IMR-90 (cell line): ENCODE measurements at places on chromosomes 5 and 9.

- no peak for DNase-seq
These were observed 4.9 kb downstream of the RXFP3 start for GRCh38 chr5:33941090-33941489.

DNA sequence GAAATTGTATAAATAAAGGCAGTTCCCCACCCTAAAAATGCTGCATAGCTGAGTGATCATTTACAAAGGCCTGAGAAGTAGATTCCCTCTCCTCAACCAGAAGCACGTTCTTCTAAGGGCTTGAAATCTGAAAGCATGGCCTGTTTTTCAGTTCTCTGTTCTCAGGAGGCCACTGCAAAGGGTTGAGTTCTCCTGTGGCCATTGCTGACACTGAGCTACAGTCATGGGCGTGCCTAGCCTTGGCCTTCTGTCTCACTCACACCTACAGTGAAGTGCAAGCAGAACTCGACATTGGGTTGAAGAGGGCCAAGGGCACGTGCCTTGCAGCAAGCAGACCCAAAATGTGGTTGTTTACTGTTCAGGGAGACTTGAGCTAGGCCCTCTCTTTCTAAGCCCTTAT is 276.6 kb upstream of the VLDLR start:
- DNase-seq: no peak

- DNase-seq: no peak
These were observed 139.5 kb downstream of the KDM4C start for GRCh38 chr9:6897207-6897822.

GRCh38 chr5:167488371-167488770 is 803.1 kb upstream of the WWC1 start:
- no peak for DNase-seq

DNA sequence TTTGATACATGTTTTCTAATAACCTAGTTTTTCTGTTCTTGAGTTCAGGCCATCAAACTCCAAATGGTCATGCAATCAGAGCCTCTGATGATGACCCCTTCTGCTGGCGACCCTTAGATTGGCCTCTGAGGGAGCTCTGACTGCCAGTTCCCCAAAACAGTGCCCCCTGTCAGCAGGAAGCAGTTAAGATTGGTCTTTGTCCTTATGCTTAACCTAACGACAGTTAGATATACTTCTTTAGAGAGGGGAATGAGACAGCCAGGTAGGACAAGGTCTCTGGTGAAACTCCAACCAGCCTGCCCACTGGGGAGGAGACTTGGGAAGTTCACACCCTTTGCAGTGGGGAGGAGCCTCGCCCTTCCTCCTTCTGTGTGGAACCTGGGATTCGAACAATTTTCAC is 390.4 kb upstream of the KIF2A start:
- DNase-seq: no peak

GRCh38 chr5:661891-662750 is 31.0 kb downstream of the TPPP start:
- DNase-seq: no peak

DNA sequence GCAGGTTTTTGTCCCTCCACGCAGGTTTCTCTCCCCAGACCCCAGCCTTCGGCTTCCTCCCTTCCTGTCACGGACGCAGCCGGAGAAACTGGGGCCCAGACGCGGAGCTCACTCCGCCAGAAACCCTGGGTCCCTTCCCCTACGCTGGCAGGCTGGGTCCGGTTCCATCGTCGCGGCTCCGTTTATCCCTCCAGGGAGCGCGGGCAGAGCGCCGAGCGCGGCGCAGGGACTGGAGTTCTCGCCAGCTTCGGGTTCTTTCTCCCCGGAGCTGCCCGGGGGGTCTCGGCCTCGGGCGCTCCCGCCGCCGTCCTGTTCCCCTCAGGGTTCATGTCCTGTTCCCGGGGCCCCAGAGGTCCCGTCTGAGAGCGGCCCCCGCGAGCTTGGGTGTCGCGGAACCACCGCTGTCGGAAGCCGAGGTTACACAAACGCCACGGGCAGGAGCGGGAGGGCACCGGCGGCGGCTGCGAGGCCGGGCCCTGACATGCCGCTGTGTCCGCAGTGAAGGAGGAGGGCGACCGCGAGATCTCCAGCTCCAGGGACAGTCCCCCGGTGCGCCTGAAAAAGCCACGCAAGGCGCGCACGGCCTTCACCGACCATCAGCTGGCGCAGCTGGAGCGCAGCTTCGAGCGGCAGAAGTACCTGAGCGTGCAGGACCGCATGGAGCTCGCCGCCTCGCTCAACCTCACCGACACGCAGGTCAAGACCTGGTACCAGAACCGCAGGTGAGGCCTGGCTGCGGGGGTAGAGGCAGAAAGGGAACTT is 4.6 kb downstream of the BARHL1 start:
- DNase-seq: no peak

DNA sequence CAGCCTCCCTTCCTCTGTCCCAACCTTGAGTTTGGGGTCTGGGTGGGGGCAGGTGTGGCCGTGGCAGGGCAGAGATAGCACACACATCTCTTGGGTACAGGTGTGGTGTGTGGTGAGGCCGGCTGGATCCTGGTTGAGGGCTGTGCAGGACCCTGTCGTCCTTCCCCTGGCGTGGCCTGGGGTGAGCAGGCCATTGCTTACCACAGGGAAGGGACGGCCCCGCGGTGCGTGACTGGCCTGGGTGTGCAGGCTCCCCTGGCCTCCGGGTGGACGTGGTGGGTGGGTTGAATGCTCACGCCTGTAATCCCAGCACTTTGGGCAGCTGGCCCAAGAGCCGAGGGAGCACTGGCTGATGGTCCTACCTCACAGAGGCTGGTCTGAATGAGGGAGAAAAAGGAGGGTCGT is 1.2 kb downstream of the ARRDC1 start:
- DNase-seq: no peak

DNA sequence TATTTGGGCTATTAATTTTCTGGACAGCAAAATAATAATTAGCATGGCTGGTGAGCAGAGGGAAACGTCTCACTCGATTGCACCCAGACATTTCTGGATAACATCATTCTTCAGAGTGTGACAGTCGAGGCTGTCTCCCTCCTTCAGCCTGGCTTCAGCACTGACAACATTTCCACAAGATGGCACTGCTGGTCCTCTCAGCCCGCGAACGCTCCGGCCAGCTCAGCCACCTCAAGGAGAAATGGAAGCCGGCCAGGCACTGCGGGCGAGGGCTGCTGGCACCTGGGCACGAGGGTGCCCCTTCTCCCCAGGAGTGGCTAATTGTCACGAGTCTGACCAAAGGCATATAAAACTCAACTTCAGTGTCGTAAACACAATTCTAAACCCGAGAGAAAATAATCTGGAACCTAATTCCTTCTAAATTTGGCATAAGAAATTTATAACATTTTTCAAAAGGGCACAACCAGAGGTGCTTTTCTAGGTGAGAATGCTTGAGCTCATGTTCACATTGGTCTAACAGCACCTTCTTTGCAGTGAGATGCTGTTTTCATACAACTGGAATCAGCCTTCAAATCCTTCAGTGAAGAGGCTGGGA is 65.9 kb downstream of the DAP start:
- DNase-seq: peak; percentile 69

DNA sequence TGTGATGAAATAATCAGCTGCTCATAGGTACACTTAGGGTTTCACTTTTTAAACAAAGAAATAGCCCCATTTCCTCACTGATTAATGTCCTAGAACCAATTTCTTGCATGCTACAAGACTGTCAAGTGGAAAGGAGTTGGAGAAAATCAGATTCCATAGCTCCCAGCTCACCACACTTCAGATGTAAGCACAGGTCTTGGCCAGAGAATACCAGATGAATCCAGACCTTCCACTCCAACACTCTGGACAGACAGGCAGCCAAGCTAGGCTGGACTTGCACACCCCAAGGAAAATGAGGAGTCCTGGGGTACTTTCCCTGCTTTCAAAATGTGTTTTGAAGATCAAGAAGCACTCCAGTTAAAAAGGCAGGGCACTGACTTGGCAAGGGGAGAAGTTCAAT is 68.5 kb downstream of the KLHL3 start:
- DNase-seq: peak; percentile 26

DNA sequence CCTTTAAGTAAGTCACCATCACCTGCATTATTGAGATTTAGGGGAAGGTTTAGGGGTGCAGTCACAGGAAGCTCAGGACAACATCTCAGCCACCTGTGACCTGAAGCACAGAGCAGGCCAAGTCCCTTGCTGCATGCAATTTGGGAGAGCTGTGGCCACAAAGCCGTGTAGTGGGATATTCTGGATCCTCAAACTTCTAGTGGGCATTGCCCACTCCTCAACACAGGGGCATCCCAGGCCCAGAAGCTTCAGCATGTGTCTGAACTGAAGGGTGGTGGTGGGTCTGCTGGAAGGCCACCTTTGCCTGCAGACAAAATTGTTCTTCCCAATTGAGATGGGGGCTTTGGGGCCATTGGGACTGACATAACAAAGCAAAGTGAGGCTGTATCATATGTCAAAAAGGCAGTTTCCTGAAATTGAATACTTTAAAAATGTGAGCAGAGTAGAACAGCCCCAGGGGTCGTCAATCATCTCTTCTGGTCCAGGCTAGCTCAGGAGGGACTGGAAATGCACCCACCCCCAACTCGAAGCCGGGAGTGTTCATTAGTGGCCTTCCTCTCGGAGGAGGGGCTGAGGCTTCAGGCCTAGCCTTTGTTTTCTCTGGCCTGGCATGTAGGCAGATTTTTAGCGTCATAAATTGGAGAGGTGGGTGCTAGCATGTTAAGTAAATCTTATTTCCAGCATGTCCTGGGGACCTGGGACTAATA is 2.8 kb upstream of the GADD45G start:
- DNase-seq: no peak

DNA sequence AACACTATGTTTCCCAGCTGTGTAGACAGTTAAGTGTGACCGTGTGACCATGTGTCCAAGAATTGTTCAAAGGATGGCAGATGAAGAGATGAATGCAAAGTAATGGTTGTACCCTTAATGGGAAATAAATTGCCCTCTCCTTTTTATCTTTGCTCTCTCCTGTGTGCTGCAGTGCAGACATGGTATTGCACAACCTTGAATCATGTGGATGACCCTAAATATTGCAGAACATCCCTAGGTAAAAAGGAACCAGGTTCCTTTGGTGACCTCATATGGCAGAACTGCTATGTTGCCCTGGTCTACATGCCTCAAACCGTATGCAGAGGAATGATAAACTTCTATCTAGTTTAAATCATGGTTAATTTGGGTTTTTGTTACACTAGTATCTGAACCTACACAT is 81.7 kb upstream of the CTNND2 start:
- DNase-seq: no peak

GRCh38 chr9:104900871-104901270 is 27.1 kb downstream of the ABCA1 start:
- no peak for DNase-seq

GRCh38 chr5:131328536-131329285 is 64.9 kb downstream of the CDC42SE2 start:
- peak; percentile 77 for DNase-seq

DNA sequence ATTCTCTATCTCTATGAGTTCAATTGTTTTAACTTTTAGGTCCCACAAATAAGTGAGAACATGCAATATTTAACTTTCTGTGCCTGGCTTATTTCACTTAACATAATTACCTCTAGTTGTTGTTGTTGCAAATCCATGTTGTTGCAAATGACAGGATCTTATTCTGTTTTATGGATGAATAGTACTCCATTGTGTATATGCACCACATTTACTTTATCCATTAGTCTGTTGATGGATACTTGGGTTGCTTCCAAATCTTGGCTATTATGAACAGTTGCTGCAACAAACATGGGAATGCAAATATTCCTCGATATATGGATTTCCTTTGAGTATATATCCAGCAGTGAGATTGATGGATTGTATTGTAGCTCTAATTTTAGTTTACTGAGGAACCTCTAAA is 36.3 kb downstream of the MEGF9 start:
- DNase-seq: no peak

DNA sequence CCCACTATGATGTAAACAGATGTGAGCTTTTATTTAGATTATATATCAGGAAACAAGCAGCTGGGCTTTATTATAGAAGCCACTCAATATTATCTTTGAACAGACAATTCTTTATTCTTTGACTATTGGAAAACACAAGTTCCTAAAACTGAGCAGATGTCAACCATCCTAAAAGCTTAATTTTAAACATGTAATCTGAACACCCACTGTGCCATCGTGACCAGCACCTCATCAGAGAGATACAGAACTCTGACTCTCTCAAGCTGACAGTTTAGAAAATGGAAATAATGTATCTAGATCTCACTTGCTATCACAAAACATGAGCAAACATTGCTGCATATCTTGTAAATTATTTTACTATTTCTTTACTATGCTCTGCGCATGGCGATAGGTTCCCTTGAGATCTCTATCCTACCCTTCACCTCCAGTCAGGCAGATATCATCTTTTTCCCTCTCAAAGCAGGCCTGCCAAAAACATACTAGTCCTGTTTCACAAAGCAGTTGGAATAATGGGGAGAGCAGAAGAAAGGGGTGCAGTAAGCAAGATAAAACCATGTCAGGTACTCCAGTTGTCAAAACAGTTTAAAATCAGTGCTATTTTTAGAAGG is 151.0 kb downstream of the KIAA0825 start:
- no peak for DNase-seq

DNA sequence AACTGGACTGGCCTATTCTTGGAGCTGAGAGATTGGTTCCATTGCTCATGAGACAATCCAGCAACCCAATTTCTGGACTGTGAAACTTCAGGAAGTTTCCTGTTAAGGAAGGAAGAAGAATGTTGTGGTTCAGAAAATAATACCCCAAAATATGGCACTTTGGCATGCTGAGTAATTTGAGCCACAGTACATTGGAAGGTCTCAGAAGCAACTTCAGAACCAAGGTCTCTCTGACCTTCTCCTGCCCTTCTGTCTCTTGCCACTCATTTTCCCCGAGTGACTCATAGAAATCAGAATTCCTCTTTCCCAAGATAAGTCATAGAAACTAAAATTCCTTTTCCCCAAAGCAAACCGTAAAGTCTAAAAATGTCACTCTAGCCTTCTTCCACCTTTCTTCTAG is 1366.1 kb downstream of the PTPRD start:
- no peak for DNase-seq

DNA sequence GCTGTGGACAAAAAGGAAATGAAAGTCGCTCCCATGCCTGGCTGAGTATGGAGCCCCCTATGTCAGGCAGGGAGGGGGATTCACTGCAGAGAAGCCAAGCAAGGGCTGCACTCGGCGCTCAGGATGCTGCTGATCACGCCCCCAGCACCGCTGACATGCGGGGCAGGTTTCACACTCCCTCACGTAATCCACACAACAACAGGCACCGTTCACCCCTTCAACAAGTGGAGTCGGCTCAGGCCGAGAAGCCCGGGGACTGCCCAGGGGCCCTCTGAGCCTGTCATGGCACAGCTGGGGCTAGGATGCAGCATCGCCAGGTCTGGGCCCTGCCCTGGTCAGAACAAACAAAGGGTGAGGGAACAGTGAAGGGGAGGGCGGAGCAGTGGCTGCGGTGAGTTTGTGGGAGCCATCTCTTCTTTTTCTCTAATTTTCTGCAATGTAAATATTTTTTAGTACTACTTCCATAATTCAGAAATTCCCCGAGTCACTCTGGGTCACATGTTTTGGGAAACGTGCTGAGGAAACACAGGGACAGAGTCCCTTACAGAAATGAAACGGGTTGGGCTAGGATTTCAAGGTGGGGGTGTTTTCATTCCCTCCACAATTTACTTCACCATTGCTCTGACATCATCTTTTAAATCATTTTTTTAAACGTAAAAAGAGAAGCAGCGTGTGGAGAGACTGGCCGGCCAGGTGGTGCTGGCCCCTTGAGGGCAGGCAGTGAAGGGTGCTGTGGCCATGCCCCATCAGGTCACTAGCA is 49.8 kb downstream of the PRRT1B start:
- DNase-seq: no peak

GRCh38 chr9:6302417-6302816 is 25.8 kb upstream of the TPD52L3 start:
- DNase-seq: peak; percentile 4

- no peak for DNase-seq
These were observed 124.6 kb upstream of the ERCC6L2 start for GRCh38 chr9:95750725-95751519.
